Stimulated activated CD8-positive, alpha-beta memory T cell treated with anti-CD3 and anti-CD28 coated beads, Interleukin-15, amount 100 ng/mL, for 4 hours (primary cell): ENCODE measurements at places on chromosomes 2 and 18.

DNA sequence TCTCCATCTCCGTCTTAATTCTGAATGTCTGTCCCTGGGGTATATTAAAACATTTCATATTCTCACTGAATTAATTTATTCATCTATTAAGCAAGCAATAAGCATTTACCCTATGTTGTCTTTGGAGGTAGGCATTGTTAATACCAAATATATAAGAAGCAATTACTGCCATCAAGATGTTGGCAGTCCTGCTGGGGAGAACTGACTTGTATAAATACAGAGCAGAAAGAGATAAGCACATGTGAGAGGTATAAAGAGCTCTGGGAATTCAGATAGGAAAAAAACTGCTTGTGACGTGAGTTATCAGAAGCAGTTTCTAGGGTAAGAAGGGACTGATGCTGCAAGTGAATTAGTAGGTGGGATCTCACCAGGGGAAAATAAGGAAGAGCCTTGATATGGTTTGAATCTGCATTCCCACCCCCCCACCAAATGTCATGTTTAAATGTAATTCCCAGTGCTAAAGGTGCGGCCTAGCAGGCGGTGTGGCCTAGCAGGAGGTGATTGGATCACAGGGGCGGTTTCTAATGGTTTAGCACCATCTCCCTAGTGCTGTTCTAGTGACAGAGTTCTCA is 286.8 kb downstream of the RAD51AP2 start:
- DNase-seq = no peak

GRCh38 chr2:10559634-10560224 is 111.6 kb upstream of the ODC1 start:
- no peak for DNase-seq

GRCh38 chr2:42588121-42588520 is 19.7 kb downstream of the MTA3 start:
- no peak for DNase-seq

DNA sequence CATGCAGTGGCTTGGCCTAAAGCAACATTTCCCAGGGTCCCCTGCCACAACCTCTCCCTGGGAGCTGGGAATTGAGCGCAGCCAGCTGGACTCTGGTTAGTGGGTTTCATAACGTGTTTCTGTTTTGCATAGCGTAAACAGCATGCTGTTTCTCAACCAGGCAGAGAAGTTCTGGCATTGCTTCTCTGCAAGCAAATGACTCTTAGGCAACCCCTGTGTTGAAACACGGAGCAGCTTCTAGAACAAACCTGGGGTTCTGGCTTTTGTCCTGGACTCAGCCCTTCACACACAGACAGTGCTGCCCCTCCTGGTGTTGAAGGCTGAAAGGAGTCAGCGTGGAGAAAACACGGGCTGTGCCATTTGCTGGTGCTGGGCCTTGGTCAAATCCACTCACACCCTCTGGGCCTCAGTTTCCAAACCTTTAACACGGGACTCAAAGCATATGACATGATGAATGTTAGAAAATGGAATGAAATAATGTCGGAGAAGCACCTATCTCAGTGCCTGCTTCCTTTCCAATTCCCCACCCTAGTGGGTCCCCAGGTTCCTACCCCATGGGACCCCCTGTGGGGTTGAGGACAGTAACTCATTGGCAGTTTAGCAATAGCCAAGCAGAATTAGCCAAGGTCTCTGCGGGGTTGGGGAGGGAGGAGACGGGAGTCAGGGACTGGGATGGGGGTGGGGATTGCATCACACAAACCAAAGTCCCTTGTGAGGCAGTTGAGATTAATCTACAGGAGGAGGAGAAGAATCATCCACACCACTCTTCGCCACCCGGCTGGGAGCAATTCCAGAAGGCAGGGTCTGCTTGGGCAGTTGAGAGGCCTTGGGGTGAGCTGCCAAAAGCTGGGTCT is 30.2 kb upstream of the IL1R2 start:
- no peak for DNase-seq

- DNase-seq = no peak
Observed at GRCh38 chr2:26727641-26728561, 35.4 kb downstream of the KCNK3 start.

DNA sequence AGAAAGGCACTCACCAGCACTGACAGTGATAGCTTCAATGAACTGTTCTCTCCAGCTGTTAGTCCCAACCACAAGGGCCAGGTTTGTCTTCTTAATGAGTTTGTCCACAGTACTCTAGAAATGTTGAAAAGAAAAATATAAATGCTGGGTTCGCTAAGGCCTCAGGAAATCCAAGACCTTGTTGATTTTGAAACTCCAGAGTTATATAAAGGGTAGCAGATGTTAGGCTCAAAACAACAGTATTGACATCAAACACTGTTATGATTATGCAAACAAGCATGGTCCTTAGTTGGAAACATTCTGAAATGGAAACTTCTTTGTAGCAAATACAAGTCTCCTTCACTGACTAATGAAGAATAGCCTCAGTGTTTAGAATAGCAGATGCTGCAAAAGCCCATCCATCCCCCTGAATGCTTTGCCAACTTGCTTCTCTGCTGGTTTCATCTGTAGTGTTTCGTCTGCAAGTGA is 291.1 kb downstream of the SLC8A1 start:
- DNase-seq = no peak

DNA sequence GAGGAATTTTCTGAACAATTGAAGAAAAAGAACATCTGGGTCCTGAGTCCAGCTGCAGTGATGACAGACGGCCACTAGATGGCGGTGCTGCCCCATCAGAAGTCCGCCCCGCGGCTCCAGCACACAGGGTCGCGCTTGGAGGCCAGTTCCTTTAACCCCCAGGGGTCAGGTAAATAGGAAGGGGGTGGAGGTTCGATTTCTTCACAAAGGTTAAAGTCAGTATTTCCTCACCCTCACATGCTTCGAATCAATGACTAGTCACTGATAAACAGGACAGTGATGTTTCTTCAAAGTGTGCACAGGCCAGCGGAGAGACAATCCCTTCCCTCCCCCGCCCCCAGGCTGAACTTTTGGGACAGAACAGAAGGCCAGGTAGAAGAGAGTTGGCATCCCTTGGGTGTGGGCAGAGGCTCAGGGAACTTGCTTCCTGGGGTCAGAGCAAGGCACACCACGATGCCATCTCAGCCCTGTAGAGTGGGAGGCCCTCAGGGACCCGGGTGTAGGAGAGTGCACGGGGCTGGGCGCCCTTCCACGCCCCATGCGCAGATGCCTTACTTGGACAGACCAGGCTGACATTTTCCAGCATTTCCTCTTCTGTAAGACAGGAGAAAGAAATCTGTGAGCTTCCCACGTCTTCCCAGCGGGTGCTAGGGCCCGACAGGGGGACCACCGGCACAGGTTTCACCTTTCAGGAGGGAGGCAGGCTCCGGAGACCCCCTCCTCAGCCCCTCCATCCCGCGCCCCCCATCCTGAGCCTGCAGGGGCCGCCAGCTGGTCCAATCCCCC is 722 bp downstream of the APOB start:
- DNase-seq = no peak

- DNase-seq = no peak
Observed at GRCh38 chr2:8309131-8309530, 372.7 kb upstream of the ID2 start.

- DNase-seq = no peak
Observed at GRCh38 chr18:77074431-77074830, 58.2 kb downstream of the MBP start.
